NCI-H524 (cell line): ENCODE measurements at places on chromosomes 16 and 17.

GRCh38 chr17:77996256-77996655, 37.8 kb downstream of the TNRC6C start:
- DNase-seq, result no peak

DNA sequence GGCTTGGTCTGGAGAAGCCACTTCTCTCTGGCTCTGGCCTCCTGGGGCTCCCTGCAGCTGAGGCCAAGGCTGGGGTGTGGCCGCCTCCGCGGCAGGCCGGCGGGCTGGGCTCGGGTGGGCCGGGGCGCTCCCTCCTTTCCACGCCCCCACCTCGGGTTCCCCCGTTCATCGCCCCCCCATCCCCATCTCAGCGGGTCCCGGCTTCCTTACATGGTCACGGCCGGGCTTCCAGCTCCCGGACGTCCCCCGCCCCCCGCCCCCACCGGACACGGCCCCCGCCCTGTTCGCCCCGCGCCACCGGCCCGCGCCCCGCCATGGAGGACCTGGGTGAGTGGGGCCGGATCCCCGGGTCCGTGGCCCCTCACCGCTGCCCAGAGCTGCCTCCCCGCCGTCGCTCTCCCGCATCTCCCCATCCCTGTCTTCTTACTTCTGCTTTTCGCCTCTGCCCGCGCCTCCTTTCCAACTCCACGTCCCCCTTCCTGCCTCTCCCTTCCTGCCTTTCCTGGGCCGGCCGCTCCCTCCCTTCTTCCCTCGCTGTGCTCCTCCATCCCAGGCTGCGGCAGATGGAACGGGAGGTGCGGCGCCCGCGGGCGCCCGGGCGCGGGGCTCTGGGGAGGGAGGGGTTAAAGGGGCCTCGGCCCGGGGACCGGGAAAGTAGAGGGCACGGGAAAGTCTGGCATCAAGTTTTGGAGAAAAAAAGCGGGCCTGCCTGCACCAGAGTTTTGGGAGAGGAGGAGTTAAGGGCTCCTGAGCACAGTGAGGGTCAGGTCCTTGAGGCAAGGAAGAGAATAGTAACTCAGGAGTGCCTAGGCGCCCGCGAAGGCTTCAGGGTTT, at the start of gene TGFB1I1:
TGFB1I1 (plus strand) TSS at position 278 of the 834 bp plus-strand sequence; CDS start at position 315, 37 bp downstream.
- DNase-seq, result peak; percentile 36

DNA sequence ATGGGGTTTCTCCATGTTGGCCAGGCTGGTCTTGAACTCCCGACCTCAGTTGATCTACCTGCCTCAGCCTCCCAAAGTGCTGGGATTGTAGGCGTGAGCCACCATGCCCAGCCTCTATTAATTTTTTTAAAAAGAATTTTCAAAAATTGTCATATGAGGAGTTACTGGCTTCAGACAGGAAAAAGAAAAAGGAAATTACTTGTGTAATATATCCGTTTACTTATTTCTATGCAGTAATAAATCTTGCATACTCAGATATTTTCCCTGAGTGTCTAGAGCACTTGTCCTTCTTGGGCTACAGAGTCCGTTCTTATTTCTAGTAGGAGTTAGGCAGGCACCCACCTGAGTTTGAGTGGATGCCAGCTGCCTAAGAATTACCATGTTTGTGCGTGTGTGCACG, 85.8 kb downstream of the VMP1 start:
- DNase-seq, result no peak

- DNase-seq, result no peak
Observed at GRCh38 chr16:69812688-69813014, 50.5 kb downstream of the WWP2 start.

- no peak for DNase-seq
Observed at GRCh38 chr17:79890706-79891105, 51.5 kb upstream of the CBX4 start.

DNA sequence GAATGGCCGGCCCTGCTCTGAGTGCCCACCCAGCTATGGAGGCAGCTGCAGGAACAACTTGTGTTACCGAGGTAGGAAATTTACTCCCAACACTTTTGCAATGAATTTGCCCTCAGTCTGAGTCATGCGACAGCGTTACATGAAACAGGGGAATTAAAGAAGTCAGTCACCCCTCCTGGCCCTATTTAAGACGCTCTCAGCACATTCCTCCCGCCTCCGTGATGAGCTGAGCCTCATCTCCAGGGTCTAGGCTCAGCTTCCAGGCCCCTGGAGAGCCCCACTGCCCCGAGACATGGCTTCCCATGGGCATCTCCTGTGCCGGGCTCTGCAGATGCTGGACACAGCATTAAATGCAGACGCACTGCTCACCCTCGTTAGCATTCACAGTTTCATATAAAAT, 35.0 kb downstream of the CRISPLD2 start:
- DNase-seq, result no peak

GRCh38 chr17:1946021-1946932, 78.9 kb downstream of the RTN4RL1 start:
- no peak for DNase-seq

- peak; percentile 76 for DNase-seq
Observed at GRCh38 chr17:17540278-17540906, 44.2 kb upstream of the RASD1 start.

GRCh38 chr16:65546353-65546791, 424.5 kb upstream of the CDH11 start:
- peak; percentile 20 for DNase-seq

- no peak for DNase-seq
Observed at GRCh38 chr16:57616876-57617275, 11.6 kb upstream of the ADGRG1 start.
